Astrocyte (in vitro differentiated cells and primary cell): ENCODE measurements at places on chromosomes 5 and 9. TPM values are rescaled to one million over a fixed set of nuclear protein-coding genes. Genes with fewer than 3 reads are reported as not detected.
A peak's percentile ranks its signal among the peaks of the same experiment; 100 is the strongest.

DNA sequence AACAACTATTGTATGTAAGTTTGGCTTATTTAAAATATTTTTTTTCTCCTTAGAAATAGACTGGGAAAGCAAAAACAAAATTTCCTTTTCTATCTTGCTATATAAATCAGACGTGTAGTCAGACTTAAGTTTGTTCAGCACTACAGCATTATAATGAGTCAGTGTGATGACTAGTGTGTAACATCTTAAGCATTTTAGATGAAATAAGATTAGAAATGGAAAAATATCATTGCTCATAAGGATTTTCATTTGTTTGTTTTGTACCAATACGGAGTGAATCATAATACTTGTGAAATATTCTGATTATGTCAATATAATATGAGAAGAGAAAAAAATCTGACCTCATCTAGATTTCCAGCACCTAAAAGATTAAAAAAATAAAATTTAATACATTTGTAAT lies 64.7 kb upstream of the RICTOR start:
- H3K36me3 ChIP-seq: no peaks in the 10 kb centered on the region
- peak; percentile 78 for DNase-seq
- H3K4me1 ChIP-seq: peaks cover 8% of the 10 kb centered on the region
- H3K4me3 ChIP-seq: no peak overlapping the region

SEMA6A gene
- 21.3 and 34.2 TPM in 2 replicates for total RNA-seq

MSANTD3 gene
- 64.1 and 76.0 TPM in 2 replicates for total RNA-seq

SNCAIP gene
- total RNA-seq: 0.84 and 1.7 TPM in 2 replicates

- peak overlapping the region; percentile 56 for H3K27ac ChIP-seq
- DNase-seq: peak; percentile 96
- no peak overlapping the region for H3K4me3 ChIP-seq
- H3K36me3 ChIP-seq: no peaks in the 10 kb centered on the region
- no peaks in the 10 kb centered on the region for H3K27me3 ChIP-seq
Measured at GRCh38 chr5:56259002-56259511, 25.9 kb upstream of the ANKRD55 start.

CD274 gene
- 20.5 and 21.4 TPM in 2 replicates for total RNA-seq

- no peaks in the 10 kb centered on the region for H3K27me3 ChIP-seq
- no peak for DNase-seq
- H3K4me1 ChIP-seq: peaks cover 10% of the 10 kb centered on the region
- no peaks in the 10 kb centered on the region for H3K36me3 ChIP-seq
Measured at GRCh38 chr9:10260501-10260900, 352.3 kb downstream of the PTPRD start.

DNA sequence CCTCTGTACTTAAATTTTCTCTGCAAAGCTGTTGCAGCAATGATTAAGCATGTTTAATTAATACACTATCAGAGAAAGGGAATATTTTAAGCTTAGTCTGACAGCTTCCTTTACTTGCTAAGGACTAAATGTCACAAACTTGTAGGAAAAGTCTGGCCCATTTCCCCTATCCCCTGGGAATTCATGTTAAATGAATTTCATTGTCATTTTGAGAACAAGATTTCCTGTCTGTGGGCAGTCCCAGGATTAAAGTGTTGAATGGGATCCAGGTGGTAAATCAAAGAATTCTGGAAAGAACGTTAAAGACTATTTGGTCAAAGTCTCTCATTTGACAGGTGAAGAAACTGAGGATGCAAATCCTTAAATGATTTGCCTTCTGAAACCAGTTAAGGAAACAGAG lies 214.8 kb downstream of the MPDZ start:
- no peak overlapping the region for H3K4me3 ChIP-seq
- H3K27me3 ChIP-seq: no peaks in the 10 kb centered on the region
- H3K27ac ChIP-seq: no peak overlapping the region
- DNase-seq: no peak
- H3K4me1 ChIP-seq: no peaks in the 10 kb centered on the region

DNA sequence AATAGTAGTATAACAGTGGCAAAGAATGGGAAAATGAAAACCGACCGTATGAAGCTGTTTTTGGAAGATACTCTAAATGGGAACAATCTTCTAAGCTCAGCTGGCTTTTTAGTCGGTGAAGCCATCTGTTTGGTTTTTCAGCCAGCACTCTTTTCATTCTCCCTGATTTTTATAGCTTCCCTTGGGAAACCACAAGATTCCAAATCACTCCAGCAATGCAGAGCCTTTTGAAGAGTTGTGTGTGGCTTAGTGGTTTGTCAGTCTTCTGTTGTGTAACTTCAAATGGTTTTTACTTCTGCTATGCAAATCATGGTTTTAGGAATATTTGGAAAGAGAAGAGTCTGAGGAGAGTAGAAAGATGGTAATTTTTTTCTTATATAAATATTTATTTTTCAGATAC lies 180.7 kb downstream of the KDM4C start:
- no peaks in the 10 kb centered on the region for H3K36me3 ChIP-seq
- H3K4me3 ChIP-seq: no peak overlapping the region
- H3K27ac ChIP-seq: peak overlapping the region; percentile 70
- peaks cover 10% of the 10 kb centered on the region for H3K4me1 ChIP-seq
- H3K27me3 ChIP-seq: no peaks in the 10 kb centered on the region
- DNase-seq: peak; percentile 98

WNK2 gene
- 0.89 and 1.9 TPM in 2 replicates for total RNA-seq

DNA sequence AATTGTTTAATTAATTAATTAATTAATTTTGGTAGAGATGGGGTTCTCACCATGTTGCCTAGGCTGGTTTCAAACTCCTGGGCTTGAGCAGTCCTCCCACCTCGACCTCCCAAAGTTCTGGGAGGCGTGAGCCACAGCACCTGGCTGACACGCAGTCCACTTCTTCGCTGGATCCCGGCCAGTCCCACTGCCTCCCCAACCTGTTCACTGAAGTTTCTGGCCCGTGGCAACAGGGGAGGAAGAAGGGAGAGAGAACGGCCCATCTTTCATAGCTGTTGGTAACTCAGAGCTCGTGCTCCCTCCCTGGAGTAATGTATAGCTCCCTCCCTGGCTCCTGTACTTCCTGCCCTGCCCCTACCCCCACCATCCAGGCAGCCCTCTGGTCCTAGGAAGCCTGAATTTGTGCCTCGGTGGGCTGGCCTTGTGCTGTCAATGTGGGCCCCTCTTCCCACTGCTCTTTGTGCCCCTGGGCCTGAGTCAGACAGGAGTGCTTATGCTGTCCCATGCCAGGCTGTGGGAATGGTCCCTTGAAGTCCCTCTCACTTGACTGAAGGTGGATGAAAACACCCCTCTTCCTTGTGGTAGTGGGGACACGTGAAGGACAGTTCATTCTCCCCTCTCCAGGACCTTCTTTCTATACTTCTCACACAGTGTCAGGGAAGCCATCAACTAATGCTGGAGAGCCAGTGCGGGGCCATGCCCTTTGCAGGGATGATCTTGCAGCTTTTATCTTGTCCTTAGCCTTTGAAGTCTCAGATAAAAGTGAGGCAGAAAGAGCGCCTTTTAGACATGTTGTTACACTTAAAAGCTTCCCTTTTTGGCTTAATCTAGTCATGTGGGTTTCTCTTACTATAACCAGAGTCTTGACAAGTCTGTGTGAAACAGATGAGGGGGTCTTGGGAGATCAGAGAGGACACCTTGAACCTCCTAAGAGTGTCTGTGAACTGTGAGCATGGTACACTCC lies 38.1 kb downstream of the ANGPTL2 start:
- H3K27me3 ChIP-seq: peaks cover 35% of the 10 kb centered on the region
- no peaks in the 10 kb centered on the region for H3K36me3 ChIP-seq
- H3K4me1 ChIP-seq: no peaks in the 10 kb centered on the region

NEURL1B gene
- 7.5 and 9.8 TPM in 2 replicates for total RNA-seq

DNA sequence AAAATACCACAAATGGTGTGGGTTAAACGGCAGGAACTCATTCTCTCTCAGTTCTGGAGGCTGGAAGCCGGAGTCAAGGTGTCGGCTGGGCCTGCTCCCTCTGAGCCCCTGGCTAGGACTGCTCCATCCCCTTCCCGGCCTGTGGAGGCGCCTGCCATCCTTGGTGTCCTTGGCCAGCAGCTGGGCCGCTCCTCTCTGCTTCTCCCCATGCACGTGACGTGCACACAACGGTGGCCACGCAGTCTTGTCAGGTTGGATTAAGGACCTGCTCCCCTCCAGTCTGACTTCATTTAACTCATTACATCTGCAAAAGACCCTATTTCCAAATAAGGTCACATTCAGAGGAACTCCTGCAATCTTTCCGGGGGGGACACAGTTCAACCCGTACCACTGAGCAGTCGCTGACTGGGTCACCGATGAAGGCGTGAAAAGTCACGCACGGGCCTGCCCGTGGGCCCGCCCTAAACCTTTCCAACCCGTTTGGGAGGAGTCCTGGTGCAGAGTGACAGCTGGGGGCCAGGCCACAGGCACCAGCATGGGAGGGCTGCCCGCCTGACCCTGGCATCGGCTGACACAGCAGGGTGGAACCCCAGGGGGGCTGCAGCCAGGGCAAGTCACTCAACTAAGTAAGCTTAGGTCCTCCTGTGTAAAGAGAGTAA lies 135.2 kb downstream of the COL23A1 start:
- no peaks in the 10 kb centered on the region for H3K4me1 ChIP-seq
- DNase-seq: no peak
- H3K27ac ChIP-seq: no peak overlapping the region
- no peak overlapping the region for H3K4me3 ChIP-seq

CEL gene
- total RNA-seq: 2.3 and 3.4 TPM in 2 replicates

PCDHGA2 gene
- 0.14 and 0.17 TPM in 2 replicates for total RNA-seq

CKS2 gene
- total RNA-seq: 47.0 and 69.9 TPM in 2 replicates

- H3K27ac ChIP-seq: no peak overlapping the region
- no peaks in the 10 kb centered on the region for H3K27me3 ChIP-seq
- DNase-seq: no peak
- no peaks in the 10 kb centered on the region for H3K4me1 ChIP-seq
- no peaks in the 10 kb centered on the region for H3K36me3 ChIP-seq
Measured at GRCh38 chr9:82680179-82680935, 382.6 kb downstream of the RASEF start.

CDKN2B gene
- total RNA-seq: 306 and 314 TPM in 2 replicates

GRCh38 chr9:133404454-133405002 lies 13.3 kb downstream of the REXO4 start:
- peaks cover 6% of the 10 kb centered on the region for H3K36me3 ChIP-seq
- no peaks in the 10 kb centered on the region for H3K27me3 ChIP-seq
- H3K4me1 ChIP-seq: peaks cover 9% of the 10 kb centered on the region
- no peak overlapping the region for H3K27ac ChIP-seq
- DNase-seq: no peak

GRCh38 chr5:89313804-89314588 lies 431.0 kb upstream of the MEF2C start:
- H3K36me3 ChIP-seq: no peaks in the 10 kb centered on the region
- H3K27ac ChIP-seq: peak overlapping the region; percentile 74
- peaks cover 20% of the 10 kb centered on the region for H3K4me1 ChIP-seq
- DNase-seq: peak; percentile 99
- no peaks in the 10 kb centered on the region for H3K27me3 ChIP-seq

DNA sequence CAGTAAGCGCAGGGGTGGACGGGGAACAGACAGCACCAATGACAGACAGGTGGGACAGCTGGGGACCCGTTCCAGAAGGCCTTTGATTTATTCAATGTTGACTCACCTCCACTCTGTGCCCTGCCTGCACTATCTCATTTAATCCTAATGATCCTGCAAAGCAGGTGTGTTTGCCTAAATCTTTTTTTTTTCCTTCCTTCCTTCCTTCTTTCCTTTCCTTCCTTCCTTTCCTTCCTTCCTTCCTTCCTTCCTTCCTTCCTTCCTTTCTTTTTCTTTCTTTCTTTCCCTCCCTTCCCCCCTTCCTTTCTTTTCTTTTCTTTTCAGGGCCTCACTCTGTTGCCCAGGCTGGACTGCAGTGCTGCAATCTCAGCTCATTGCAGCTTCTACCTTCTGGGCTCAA lies 17.1 kb upstream of the CORO2A start:
- DNase-seq: no peak
- no peaks in the 10 kb centered on the region for H3K27me3 ChIP-seq
- no peak overlapping the region for H3K27ac ChIP-seq
- H3K4me3 ChIP-seq: no peak overlapping the region

GRCh38 chr9:116112236-116112635 lies 41.4 kb upstream of the PAPPA start:
- no peak overlapping the region for H3K27ac ChIP-seq
- H3K4me1 ChIP-seq: peaks cover 4% of the 10 kb centered on the region
- H3K27me3 ChIP-seq: no peaks in the 10 kb centered on the region
- H3K4me3 ChIP-seq: no peak overlapping the region
- no peak for DNase-seq
- no peaks in the 10 kb centered on the region for H3K36me3 ChIP-seq

C5orf58 gene
- total RNA-seq: not detected in 2 replicates

PCDHGA7 gene
- total RNA-seq: 0.57 and 0.62 TPM in 2 replicates

- peaks cover 7% of the 10 kb centered on the region for H3K4me1 ChIP-seq
- DNase-seq: no peak
- no peak overlapping the region for H3K4me3 ChIP-seq
- peaks cover 4% of the 10 kb centered on the region for H3K27me3 ChIP-seq
- H3K27ac ChIP-seq: no peak overlapping the region
Measured at GRCh38 chr5:107459605-107460004, 211.1 kb downstream of the EFNA5 start.

DNA sequence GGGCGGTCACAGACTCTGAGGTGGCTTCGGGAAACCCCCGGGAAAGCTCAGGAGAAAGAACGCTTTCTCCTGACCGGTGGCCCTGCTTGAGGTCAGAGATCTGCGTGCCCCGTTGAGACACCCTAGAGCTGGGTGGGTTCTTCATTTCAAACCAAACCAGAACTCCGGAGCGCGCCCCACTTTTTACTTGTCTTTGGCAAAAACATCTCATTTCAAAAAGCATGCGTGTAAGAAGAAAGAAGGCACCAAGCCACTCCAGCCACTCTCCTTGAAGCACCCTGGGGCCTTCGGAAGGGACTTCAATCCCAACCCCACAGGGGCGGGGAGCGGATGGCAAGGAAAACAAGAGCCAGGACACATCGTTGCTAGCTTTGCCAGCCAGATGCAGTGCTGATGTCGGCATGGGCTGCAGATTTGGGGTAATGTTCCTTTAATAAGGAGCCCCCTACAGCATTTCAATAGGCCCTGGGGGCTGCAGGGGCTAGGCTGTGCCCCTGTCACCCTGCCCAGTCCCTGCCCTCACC lies 171.7 kb downstream of the ERCC6L2 start:
- H3K27me3 ChIP-seq: peaks cover 24% of the 10 kb centered on the region
- peaks cover 3% of the 10 kb centered on the region for H3K4me1 ChIP-seq
- H3K27ac ChIP-seq: no peak overlapping the region
- H3K4me3 ChIP-seq: no peak overlapping the region
- no peaks in the 10 kb centered on the region for H3K36me3 ChIP-seq

GRCh38 chr5:119551819-119552218 lies 77.5 kb upstream of the FAM170A start:
- H3K36me3 ChIP-seq: no peaks in the 10 kb centered on the region
- H3K27ac ChIP-seq: no peak overlapping the region
- DNase-seq: no peak
- no peak overlapping the region for H3K4me3 ChIP-seq
